Activated CD4-positive, alpha-beta T cell treated with anti-CD3 and anti-CD28 coated beads, Interleukin-2, amount 50 U/mL, for 1 hour (primary cell): ENCODE measurements at places on chromosomes 1 and 21.
A peak's percentile ranks its signal among the peaks of the same experiment; 100 is the strongest.

GRCh38 chr1:3133686-3134085, 64.7 kb downstream of the PRDM16 start:
- DNase-seq, result no peak

- DNase-seq, result no peak
Measured at GRCh38 chr1:169024255-169024654, 82.2 kb upstream of the ATP1B1 start.

DNA sequence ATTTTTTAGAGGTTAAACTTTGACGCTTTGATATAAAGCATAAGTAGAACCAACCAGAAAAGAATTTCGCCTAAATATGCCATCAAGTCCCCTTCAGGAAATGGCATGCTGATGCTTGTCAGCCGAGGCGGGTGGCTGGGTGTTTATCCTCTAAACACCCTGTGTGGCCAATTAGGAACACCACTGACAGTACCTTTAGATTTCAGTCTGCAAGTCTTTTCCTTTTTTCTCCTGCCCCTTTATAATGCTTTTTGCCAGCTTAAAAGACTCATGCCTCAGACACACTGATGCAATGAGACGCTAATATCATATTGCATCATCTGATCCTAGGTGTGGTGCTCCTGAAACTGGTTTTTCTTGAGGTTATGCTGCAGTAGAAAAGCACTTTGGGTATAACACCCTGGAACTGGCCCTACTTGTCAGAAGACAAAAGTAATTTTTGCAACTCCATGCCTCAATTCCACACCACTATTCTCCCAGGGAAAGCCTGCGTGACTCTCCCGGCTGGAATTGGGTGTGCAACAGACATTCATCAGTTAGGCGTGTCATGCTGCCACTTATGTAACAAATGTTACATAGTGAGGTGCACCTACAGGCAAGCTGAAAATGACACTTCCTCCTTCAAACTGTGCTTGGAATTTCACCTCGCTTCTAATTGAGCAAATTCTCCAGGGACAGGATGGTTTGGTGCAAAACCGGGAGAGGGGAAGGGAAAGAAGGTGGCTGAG, 2.0 kb upstream of the RCC2 start:
- no peak for DNase-seq

GRCh38 chr1:6352138-6352563, 41.4 kb downstream of the ACOT7 start:
- DNase-seq, result no peak

DNA sequence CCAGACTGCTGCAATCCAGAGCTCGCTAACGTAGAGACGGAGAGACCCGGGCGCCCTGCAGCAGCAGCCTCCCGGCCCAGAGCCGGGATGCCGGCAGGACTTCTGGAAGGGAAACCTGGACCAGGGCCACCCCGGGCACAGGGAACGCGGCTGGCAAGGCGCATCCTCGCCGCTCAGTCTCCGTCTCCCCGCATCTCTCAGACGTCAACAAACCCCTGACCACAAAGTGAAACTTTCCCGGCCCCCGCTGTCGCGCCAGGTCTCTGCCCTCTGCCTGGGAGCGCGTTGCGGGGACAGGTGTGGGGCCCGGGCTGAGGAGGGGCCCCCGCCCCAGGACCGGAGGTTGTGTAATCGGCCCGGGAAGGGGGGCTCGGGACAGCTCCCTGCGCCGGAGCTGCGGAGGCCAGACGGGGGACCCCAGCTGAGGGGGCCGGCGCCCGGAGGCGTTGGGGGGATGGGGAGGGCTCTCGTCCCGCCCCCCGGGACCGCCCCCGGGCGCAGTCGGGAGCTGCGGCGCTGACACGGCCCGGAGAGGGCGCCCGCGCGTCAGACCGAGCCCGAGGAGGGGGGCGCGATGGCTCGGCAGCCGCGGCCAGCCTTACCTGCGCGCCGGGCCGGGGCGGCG, 116.6 kb upstream of the HIVEP3 start:
- DNase-seq, result no peak

- DNase-seq, result no peak
Measured at GRCh38 chr1:178966312-178966711, 59.4 kb upstream of the FAM20B start.

GRCh38 chr1:220927442-220927841, 48.2 kb downstream of the HLX start:
- no peak for DNase-seq

DNA sequence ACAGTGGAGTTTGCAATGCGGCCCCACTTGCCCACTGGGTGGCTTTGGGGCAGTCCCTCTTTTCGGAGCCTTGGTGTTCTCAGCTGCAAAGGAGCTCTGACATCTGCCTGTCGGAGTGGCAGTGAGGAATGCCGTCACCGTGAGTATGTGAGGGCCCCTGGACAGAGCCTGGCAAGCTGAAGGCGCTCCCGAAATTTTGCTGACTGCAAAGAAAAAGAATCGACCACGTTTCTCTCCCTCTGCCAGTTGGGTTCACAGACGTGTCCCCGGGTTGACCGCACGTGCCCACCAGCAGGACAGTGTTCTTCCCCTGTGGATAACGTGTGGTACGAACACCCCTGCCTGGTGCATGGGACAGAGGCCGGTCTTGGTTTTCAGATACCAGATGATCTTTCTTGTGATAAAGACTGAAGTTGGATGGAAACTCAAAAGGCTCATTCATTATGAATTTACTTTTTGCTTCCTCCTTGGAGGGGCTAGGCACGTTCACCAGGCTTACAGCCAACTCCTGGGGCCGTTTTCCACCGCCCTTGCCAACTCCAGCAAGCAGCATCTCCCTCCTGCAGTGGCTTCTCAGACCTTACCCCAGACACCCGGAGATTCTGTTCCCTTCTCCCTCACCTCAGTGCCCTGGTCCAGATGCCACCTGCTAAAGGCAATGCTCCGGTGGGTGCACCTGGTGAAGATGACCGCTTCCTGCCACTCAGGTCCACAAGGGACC, 29.7 kb downstream of the ECE1 start:
- no peak for DNase-seq

DNA sequence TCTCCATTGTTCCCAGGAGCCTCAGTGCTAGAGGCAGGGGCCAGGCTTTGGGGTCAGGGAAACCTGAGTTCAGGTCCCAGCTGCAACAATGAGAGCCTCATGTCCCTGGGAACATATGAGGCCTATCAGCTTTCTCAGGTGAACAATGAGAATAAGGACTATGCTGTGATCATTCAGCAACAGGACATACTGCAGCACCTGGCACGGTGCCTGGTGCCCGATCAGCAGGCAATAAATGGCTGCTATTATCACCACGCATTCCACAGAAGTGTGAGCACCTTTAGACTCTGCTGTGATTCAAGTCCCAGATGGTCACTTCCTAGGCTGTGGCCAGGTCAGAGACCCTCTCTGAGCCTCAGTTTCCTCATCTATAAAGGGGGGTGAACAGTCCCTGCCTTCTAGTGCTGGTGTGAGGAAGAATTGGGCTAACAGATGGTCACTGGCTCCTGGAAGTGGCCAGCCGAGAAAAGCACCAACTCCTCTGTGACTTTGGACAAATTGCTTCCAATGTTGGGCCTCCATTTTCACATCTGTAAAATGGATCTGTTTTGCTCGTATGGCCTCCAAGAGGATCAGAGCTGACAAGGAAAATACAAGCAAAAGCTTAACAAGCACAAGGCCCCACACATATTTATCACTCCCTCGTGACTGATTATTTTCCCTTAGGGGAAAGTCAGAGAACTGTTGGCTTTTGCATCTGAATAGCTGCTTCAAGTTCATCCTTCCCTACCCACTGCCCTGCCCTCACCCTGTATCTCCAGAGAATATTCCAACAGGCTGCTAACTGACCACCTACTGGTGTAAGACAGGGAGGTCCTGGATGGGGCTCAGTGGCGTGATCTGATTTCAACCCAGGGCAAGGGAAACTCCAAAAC, 1.1 kb downstream of the SLC5A9 start:
- DNase-seq, result no peak

DNA sequence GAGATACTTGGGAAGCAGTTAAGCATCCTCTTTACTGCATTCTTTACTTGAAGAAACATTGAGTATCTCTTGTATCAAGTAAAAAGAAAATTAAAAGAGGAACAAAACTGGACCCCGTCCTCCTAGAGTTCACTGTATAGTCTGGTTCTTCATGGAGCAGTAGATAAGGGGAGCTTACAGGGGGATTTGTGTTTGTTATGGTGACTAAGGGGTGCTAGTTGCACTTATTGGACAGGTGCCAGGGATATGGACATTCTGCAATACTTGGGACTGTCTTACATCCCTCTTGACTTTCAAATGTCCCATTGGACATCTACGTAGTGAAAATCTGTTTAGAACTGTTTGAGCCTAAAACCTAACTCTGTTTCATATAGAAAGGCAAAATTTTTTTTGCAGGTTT, 67.2 kb downstream of the ALG14 start:
- DNase-seq, result no peak

- DNase-seq, result no peak
Measured at GRCh38 chr1:41151846-41152245, 90.3 kb downstream of the SCMH1 start.

DNA sequence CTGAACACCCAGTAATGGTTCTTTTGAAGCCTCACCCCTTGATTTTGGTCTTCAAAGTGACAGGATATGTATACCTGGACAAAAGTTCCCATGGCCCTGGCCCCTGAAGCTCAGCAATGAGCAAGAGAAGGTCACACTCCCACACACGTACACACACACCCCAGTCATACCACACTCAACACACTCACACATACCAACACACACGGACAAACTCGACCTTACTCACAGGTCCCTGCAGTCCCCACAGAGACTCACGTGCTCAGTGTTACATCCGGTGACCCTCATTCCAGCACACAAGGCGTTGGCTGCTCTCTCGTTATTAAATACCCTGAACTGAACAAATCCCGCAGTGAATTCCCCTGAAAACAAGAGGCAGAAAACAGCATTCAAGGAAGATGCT, 5.9 kb downstream of the ITLN1 start:
- DNase-seq, result no peak

GRCh38 chr1:206507284-206508129, at the start of gene RASSF5:
TSS of gene RASSF5 (plus strand) at chr1:206507531. CDS start at chr1:206507603, 72 bp downstream.
- peak; percentile 79 for DNase-seq

- no peak for DNase-seq
Measured at GRCh38 chr21:43826623-43826974, 37.2 kb downstream of the RRP1 start.

- no peak for DNase-seq
Measured at GRCh38 chr1:17118706-17119075, 560 bp downstream of the PADI2 start.

DNA sequence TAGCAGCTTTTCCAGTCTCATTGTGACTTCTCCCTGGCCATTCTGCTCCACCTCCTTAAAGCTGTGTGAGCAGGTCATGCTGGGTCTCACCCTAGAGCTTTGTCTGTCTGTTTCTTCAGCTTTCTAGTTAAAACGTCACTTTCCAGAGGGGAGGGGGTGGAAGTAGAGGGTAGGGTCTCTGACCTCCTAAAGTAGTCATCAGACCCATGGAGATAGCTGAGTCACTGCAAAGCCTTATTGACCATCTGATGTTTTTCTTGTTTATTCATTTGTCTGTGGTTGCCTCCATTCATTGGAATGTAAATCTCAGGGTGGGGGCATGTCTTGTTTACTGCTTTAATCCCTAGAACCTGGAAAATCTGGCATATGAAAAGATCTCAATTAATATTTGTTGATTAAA, 52.7 kb downstream of the ELF3 start:
- DNase-seq, result no peak

DNA sequence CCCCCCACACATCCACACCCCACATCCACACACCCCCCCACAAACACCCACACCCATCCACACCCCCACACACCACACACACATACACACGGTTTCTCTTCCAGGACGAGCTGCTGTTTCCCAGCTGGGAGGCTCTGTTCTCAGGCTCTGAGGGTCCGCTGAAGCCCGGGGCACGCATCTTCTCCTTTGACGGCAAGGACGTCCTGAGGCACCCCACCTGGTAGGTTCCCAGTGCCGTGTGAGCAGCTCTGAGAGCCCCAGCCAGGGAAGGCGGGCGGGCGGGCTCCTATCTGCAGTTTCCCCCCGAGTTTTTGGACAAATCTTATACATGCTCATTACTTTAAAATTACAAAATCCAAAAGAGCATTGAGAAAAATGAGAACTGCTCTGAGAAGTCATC, 31.2 kb downstream of the SLC19A1 start:
- DNase-seq, result no peak

- DNase-seq, result no peak
Measured at GRCh38 chr1:210232511-210233215, at the start of gene SERTAD4. TSS of gene SERTAD4 (plus strand) at chr1:210232796. CDS start at chr1:210237961, 5,165 bp downstream.
